Pulmonary artery endothelial cell (primary cell): ENCODE measurements at places on chromosomes 2 and 18. TPM values are rescaled to one million over a fixed set of nuclear protein-coding genes. Genes with fewer than 3 reads are reported as not detected.

The CDC42EP3 gene
- 26.1 and 35.3 TPM in 2 replicates for total RNA-seq

The ACADL gene
- total RNA-seq, result not detected in 2 replicates

The SIX3 gene
- not detected in 2 replicates for total RNA-seq

The ZNF236 gene
- total RNA-seq, result 5.5 and 8.4 TPM in 2 replicates

The KCNE4 gene
- not detected in 2 replicates for total RNA-seq

The MGAT4A gene
- 65.4 and 68.8 TPM in 2 replicates for total RNA-seq

The GMCL1 gene
- total RNA-seq, result 10.2 and 17.2 TPM in 2 replicates

The GREB1L gene
- 0.20 and 0.67 TPM in 2 replicates for total RNA-seq

The ALLC gene
- not detected in 2 replicates for total RNA-seq

The KCNK3 gene
- total RNA-seq, result not detected in 2 replicates
